ENCODE measurements at places on chromosomes 11 and 22. TPM values are rescaled to one million over a fixed set of nuclear protein-coding genes. Genes with fewer than 3 reads are reported as not detected.

GRCh38 chr11:57658023-57658361, 430 bp downstream of the CLP1 start:
- no peak for DNase-seq

DNA sequence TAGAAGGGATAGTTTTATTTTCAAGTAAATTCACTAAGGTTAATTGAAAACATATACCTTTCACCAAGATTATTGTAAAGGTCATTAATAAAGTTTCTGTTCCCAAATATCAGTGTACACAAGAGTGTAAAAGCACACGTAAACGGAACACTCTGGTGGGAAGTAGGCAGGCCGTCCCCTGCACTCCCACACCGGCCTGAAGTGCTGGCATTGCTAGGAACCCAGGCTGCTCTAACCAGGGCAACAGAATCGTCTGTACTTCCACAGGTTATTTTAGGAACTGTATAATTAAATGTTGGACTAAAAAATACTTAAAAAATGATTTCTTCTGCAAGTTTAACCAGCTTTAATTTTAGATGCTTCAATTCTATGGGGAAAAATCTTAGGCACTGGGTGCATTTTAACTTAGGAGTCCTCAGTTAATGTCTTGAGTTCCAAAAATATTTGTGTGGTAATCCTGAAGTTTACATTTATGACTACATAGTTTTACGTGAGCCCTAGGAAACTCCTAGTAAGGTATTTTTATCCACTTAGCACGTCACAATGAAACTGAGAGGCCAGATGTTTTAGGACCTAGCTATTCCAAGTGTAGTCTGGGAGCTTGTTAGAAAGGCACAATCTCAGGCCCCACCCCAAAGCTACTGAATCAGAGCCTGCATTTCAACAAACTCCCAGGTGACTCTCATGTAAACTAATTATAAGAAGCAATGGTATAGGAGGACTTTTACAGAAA, 31.2 kb downstream of the KMT5B start:
- DNase-seq = no peak

DDTL gene
- total RNA-seq = 1.6 TPM

GRCh38 chr11:119218141-119218878, 12.2 kb downstream of the CBL start:
- DNase-seq = no peak

PTGDR2 gene
- not detected for total RNA-seq

DNA sequence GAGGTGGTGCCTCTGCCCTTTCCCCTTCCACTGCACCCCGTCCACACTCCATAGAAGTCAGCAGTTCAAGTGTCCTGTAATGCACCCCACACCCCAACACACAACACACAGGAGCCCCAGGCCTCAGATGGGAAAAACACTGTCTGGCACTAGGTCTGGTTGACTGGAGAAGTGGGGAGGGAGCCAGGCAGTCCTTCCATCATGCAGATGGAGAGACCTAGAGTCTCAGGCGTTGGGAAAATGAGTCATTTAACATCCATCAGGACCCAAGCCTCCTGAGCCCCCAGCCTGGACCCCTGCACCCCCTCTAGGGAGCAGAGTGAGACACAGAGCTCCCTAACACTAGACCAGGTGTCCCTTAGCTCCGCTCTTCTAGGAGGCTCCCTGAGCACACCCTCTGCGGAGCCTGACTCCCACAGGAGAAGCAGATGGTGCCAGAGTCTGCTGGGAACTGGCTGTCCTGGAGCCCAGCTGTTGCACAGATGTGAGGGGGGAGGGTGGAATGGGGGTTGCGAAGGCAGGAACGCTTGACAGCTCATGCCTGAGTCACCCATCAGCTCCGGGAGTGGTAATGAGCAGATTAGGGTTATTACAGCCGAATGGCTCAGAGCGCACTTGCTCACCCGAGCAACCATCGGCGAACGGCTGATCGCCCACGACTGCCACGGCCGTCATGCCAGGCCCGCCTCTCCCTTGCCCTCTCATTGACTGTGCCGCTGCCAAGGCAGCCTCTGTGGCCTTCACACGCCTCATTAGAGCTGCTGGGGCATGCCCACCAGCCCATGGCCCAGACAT, 22.1 kb upstream of the SYT7 start:
- DNase-seq = no peak

CBX7 gene
- total RNA-seq = 2.7 TPM

DNA sequence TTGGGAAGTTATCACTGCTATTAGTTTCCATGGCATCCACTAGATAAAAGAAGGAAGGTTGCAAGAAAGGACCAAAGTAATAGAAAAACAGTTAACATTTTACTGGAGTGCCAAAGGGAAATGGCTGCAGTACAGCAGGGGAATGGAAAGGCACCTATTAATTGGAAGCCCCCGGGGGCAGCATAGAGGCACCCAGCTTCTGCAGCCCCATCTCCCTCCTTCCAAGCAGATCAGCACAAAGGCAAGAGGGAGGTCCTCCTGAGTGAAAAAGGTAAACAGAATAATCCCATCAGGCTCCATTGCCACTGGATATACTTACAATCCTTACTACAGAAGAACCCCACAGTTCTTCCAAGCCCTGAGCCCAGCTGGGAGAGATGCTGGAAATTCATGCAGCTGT, 887.1 kb downstream of the DLG2 start:
- no peak for DNase-seq

DNA sequence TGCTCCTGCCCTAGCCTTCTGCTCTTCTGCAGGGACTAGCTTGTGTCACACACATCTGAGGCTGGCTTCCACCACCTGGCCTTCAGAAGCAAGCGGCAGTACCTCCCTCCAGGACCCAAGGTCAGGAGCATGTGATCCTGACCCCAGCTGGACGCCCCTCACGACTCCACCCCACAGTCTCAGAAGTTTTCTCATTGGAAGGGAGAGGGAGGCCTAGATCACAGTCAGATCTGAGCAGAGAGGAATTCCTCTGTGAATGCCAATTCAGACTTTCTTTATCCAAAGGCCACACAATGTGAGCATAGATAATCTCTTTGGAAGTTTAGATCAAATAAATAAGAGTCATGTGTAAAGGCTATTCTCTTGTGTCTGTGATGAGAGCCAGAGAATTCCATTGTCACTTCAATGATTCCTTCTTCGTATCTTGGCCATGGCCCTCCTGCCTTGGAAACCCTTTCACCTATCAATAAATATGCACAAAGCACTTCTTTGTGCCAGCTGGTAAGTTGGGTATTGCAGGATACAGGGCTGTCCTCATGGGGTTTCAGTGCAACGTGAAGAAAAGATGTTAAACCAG, 142.9 kb downstream of the SNX19 start:
- no peak for DNase-seq

DNA sequence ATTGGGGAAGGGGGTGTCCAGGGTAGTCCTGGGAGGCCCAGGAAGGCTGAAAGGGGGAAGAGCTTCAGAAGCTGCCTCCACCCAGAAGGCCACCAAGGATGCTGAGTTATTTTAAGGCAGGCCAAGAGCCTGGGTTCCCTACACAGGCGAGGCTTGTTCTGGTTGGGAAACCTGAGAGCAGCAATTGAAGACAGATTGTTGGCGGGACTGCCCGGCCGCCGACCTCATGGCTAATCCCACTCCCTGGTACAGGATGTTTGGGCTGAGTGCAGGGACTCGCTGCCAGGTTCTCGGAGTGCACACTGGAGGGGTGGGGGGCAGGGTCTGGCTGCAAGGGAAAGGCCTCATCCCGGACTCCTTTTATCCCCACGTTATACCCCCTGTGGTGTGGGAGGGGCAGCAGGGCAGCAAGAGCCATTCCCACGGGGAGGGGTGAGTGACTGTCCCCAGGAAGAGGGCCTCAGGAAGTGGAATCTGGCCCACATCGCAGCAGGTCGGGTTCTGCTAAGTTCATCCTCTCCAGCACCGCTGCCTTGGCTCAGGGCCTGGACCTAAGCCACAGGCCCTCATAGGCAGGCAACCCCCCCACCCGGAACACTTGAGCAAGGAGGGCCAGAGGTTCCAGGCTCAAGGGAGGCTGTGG, 43.6 kb upstream of the PRR5 start:
- DNase-seq = no peak

LMO2 gene
- not detected for total RNA-seq

GRCh38 chr11:29314211-29314610, 702.6 kb downstream of the KCNA4 start:
- DNase-seq = no peak

DNA sequence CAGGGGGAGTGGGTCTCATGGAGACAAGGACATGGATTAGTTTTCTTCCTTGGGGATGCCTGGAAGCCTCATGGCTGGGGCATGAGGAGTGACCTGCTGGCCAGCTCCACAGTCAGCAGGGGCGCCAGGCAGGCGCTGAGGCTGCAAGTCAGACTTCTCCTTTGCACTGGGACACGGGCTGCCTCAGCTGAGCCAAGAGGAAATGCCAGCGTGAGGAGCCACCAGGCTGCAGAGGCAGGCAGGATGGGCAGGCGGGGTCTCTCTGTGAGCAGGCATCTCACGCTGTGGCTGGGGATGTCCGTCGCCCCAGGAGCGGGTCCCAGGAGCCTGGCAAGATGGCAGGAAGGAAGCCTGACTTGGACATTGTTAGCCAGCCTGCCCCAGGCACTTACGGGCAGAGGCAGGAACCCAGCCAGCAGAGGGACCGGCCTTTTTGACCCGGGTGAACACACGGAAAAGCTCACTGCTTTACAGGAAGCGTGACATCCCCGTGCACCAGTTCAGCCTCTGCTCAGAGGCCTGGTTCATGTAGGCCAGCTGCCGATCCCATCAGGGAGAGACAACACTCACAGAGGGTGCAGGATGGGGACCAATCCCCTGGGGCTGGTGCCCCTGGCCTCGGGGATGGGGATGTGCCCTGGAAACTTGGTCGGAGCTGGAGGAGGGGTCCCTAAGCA, 10.2 kb downstream of the GNB1L start:
- peak; percentile 37 for DNase-seq

DNA sequence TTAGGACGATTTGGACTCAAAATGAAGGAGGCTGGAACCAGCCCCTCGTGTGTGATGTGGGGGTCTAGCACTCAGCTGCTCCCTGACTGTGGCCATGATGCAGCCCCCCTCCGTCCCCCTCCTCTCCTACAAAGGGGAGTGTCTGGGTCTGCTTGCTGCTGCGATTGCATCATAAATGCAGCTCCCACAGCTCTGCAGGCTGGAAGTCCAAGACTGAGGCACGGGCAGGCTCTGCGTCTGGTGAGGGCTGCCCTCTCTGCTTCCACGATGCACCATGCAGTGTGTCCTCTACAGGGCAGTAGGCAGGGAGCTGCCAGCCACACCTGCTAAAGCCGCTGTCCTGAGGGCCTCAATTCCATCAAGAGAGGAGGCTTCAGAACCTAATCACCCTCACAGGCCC, 432.1 kb downstream of the BRD1 start:
- no peak for DNase-seq

DNA sequence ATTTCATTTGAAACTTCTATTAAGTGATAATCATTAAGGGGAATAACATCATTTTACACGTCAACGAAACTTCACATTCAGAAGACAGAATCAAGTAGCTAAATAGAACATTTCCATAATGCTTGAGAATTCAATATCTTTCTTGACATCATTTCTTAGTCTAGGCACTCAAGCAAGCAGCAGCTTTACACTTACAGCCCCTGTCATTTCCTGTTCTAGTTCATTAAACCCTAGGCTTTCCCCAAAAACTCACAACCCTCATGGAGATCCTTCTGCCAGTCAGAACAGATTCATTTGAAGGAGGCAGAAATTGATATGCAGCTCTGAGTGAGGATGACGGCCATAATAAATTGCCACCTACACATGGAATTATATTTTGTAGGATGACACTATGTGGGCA, 5.3 kb upstream of the HORMAD2 start:
- DNase-seq = no peak

DNA sequence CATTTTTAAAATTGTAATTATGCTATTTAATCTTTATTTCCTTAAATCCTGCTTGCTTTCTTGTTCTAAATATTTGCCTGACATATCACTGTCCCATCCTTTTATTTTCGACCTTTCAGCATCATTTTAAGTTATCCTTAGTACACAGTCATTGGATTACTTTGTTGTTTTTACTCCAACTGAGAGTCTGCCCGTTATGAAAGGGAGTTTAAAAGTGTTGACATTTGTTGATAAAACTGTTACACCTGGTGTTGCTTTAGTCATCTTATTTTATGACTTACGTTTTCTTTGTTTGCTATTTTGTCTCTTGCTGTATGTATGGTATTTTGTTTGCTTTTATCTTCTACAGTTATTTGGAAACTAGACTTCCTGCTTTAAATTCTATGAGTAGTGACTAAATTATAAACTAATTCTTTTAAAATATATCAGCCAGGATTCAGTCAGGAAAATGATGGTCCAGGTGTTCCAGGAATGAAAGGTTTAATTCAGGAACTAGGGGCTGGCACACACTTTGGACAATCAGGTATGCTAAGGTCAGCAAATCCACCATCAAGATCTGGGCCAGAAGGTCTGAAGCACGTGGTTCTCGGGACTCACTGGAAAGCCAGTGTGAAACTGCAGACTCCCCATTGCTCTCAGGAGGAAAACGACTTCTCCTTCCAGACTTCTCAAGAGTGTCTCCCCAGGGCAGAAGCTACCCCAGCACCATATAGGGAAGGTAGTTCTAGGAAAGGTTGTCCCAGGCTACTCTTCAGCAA, 86.0 kb downstream of the RASSF10 start:
- no peak for DNase-seq

DNA sequence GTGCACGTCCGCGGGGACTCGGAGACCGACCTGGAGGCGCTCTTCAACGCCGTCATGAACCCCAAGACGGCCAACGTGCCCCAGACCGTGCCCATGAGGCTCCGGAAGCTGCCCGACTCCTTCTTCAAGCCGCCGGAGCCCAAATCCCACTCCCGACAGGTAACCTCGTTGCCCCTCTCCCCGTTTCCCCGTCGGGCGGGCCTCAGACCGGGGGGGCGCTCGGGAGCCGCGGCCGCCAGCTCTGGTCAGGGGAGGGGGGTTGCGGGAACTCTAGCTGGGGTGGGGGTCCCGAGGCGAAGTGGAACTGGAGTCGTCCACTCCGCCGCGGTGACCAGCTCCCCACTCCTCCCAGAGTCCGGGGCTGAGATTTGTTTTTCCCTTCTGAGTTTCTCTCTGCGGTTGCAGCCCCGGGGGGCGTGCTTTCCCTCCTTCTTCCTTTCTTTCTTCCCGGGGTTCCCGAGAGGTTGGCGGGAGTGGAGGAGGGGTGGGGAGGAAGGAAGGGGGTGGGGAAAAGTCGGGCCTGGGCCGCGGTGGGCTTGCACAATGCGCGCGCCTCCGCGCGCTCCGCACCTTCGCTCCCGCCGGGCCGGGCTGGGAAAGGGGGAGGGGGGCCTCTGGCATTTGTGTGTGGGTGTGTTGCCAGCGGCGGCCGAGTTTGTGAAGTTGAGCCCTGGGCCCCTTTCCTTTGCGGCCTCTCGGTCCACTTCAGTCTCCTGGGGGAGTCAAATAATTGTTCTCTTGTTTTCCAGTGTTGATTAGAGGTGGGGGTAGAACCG, 952 bp downstream of the YAP1 start:
- DNase-seq = peak; percentile 77

- peak; percentile 10 for DNase-seq
Observed at GRCh38 chr11:84140386-84141169, 854.4 kb upstream of the CCDC90B start.

ABCC8 gene
- total RNA-seq = not detected

MUC5AC gene
- total RNA-seq = not detected

PNPLA2 gene
- 7.9 TPM for total RNA-seq

CASP12 gene
- total RNA-seq = not detected

LRRC32 gene
- 0.50 TPM for total RNA-seq

All from SK-MEL-5 (cell line).